Germinal center (tissue), 1 donor: ENCODE measurements at places on chromosomes 6 and 20.
A peak's percentile ranks its signal among the peaks of the same experiment; 100 is the strongest.

DNA sequence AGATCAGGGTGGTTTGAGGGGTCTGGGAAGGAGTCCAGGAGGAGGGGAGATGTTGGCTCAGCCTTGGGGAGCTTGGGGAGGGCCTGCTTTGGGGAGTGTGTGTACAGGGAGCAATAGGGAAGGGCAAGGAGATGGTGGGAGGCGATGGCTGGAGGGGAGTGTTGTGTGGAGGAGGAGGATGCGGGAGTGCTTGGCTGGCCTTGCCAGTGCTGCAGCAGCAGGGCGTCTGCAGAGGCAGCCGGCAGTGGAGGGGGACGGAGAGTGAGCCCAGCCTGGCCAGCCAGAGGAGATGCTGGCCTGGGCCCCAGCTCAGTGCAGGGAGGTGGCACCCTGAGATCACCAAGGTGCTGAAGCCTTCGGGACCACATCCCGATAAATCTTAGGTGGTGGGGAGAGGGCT, 3.9 kb downstream of the IP6K3 start:
- DNase-seq = no peak

GRCh38 chr6:149190224-149190831, 127.2 kb upstream of the TAB2 start:
- peak; percentile 20 for DNase-seq

DNA sequence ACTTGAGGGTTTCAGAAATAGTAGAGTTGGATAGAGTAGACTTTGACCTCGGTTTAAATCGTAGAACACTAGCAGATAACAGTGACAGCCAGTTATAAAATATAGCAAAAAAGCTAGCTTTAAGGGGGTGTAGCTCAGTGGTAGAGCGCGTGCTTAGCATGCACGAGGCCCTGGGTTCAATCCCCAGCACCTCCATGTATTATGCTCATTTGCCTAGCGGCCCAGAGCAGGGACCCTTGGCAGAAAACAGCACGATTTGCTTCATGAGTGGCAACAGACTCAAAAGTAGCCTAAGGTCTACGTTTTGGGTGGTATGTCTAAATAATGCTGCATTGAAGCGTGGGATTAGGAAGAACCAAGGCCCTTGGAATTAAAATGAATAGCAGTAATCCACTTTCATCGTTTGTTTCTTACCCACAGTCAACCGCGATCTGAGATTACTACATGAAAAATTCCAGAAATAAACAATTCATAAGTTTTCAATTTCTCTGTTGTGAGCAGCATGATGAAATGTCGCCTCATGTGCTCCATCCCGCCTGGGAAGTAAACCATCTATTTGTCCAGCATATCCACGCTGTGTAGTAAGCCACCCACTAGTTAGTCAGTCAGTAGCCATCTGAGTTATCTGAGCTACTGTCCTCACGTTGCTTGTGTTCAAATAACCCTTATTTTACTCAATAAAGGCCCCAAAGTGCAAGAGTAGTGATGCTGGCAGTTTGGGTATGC, 184.9 kb downstream of the GPX5 start:
- DNase-seq = no peak

DNA sequence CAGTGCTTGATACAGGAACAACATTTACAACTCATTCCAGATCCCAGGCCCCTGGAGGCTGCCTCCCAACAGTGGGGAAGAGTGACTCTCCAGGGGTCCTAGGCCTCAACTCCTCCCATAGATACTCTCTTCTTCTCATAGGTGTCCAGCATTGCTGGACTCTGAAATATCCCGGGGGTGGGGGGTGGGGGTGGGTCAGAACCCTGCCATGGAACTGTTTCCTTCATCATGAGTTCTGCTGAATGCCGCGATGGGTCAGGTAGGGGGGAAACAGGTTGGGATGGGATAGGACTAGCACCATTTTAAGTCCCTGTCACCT, 4.2 kb downstream of the PIM1 start:
- DNase-seq = no peak

- DNase-seq = no peak
These were observed 223.9 kb downstream of the PHF3 start for GRCh38 chr6:63859528-63859927.

DNA sequence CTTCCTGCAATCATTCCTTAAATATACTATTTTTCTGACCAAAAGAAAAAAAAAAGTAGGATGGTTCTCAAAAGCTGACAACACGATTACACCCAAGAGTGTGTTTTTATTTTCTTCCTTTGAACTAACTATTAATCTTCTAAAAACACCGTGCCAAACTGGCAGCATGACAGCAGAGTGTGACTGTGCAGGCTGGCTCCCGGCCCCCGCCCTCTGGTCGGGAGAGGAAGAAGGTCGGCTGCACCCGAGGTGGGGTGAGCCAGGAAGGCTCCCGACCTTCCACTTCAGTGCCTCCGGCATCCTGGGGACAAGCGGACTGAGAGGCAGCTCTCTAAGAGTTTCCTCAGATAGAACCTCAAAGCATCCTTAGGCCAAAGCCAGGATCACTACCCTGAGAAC, 29.2 kb downstream of the SLC22A23 start:
- no peak for DNase-seq

DNA sequence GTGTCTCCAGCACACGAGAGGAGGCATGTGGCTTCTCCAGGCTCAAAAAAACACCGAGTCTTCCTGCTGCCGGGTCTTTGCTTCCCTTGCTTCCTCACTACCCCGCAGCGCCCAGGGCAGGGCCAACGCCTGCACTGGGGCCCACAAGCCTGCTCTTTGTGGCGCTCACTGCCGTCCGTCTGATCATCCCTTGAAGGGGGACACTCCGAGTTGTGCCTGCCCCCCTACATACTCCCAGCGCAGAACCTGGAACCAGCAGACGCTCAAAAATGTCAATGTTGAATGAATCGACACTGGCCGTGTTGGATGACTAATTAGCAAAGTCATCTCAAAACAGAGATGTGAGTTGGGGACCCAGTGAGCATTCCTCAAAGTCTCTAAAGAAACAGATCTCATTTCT, 8.1 kb upstream of the ARFGAP1 start:
- no peak for DNase-seq

- peak; percentile 66 for DNase-seq
These were observed at the start of gene SYCP2 for GRCh38 chr20:59933296-59933848. Gene SYCP2, minus strand, starts transcription at chr20:59933637. Its CDS starts 11,224 bp downstream, at chr20:59922413.

GRCh38 chr6:74066168-74066871, 370.3 kb downstream of the CD109 start:
- DNase-seq = no peak

GRCh38 chr20:44756011-44756688, 10.5 kb downstream of the KCNK15 start:
- DNase-seq = no peak

- no peak for DNase-seq
These were observed 92.8 kb upstream of the PRSS16 start for GRCh38 chr6:27154696-27155095.

- DNase-seq = no peak
These were observed 35.3 kb downstream of the FOXP4 start for GRCh38 chr6:41581381-41581991.

GRCh38 chr6:140174524-140174923, 800.1 kb upstream of the CITED2 start:
- no peak for DNase-seq

DNA sequence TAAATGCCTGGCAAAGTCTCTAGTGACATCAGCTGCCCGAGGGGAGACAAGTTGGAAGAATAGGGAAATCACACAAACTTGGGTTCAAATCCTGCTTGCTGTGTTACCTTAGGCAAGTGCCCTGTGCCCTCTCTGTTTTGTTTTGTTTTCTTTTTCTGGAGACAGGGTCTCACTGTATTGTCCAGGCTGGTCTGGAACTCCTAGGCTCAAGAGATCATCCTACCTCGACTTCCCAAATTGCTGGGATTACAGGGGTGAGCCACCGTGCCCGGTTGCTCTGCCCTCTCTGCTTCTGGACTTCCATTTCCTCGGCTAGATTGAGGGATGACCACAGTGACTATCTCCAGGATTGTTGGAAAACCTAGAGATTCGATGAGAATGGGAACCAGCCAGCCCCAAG, 55.4 kb downstream of the SNAI1 start:
- DNase-seq = no peak

- no peak for DNase-seq
These were observed 169.9 kb downstream of the CD24 start for GRCh38 chr6:106804346-106805335.

- no peak for DNase-seq
These were observed 11.6 kb downstream of the ZKSCAN4 start for GRCh38 chr6:28240471-28240870.

- DNase-seq = no peak
These were observed 683 bp upstream of the ARHGAP18 start for GRCh38 chr6:129710450-129711270.

GRCh38 chr20:12957968-12958367, 50.8 kb upstream of the SPTLC3 start:
- no peak for DNase-seq

DNA sequence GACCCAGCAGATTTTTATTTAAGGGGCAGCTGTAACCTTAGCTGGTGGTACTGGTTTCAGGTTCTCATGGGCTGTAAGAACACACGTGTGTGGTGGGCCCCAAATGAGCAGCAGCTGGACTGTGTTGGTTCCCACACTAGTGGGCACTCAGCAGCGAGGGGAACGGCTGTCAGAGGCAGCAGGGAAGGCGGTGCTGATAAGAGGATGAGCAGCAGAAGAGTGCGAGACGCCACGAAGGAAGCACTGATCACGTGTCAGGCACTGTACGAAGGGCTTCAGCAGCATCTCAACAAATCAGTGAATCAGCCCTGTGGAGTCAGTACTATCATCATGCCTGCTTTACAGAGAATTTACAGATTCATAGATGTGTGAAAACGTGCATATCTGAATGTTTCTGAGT, 41.0 kb upstream of the EMILIN3 start:
- DNase-seq = no peak

- no peak for DNase-seq
These were observed 28.2 kb upstream of the ELMO2 start for GRCh38 chr20:46434597-46434996.

- peak; percentile 5 for DNase-seq
These were observed 906 bp upstream of the COL12A1 start for GRCh38 chr6:75206576-75207342.

DNA sequence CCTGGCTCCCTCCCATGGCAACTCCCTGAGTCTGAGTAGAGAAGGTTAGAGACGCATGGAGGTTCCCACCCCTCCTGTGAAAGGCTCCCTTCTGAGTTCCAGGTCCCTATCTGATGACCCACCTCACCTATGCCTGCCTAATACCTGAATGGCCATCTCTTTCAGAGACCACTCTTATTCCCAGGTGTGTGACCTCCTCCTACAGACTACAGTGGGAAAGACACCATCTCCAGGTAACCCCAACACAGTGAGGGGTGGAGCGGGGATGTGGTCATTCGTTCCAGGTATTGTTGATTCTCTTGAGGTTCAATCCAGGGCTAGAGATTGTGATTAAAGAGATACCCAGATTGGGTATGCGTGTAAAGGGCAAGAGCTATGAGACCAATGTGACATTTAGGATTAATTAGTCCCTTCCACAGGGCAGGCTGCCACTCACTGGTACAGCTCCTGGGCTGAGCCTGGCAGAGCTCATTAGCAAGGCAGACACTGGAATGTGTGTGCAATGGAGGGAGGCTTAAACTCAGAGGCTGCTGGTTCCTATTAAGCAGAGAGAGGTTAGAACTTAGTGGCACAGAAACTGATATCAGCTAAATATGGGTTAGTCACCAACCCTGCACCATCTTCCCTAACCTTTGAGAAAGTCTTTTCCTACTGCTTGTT, 46.5 kb upstream of the IER3 start:
- DNase-seq = no peak

- DNase-seq = no peak
These were observed 171.2 kb downstream of the ZDHHC14 start for GRCh38 chr6:157552081-157552747.

DNA sequence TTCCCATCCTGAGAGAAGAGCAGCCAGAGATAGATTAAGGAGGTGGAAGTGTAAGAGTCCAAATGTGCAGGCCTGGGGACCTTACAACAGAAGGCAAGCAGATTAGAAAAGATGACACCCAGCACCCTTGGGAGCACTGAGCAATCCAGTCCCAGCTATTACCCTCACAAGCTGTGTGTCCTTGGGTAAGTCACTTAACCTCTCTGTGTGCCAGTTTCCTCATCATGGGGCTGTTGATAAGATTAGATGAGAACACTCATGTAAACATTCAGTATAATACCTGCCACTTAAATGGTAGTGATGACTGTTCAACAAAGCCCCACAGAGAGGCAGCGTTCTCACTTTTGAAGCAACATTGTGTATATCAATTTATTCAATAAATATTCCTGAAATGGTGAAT, 114.8 kb upstream of the CST7 start:
- DNase-seq = no peak

GRCh38 chr6:55822005-55822404, 53.4 kb downstream of the BMP5 start:
- DNase-seq = no peak

GRCh38 chr6:21026576-21027273, 492.5 kb downstream of the CDKAL1 start:
- DNase-seq = no peak

DNA sequence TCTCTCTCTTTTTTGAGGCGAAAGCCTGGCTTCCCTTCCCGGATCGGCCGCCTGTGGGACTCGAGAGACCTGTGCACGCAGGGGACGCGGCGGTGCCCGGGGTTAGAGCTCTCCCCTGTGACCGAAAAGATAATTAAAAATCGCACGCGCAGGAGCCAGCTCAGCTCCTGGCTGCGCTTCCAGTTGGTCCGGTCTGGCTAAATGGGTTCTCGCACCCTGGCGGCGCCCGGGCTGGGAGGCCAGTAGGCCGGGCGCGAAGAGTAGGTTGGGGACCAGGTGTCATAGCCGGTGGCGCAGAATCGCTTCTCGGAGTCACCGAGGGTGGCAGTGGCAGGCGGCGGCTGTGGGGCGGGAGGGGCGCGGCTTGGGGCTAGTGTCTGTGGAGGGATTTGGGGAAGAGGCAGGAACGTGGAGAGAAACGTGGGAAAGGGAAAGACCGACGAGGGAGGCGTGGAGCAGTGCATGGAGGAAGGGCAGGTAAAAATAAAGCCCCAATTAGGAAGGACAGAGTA, 41.9 kb upstream of the SUPT3H start:
- DNase-seq = peak; percentile 34

- DNase-seq = no peak
These were observed 802 bp upstream of the RRBP1 start for GRCh38 chr20:17682889-17683198.
